Kidney epithelial cell (primary cell): ENCODE measurements at places on chromosomes 13 and 19. TPM values are rescaled to one million over a fixed set of nuclear protein-coding genes. Genes with fewer than 3 reads are reported as not detected.

DNA sequence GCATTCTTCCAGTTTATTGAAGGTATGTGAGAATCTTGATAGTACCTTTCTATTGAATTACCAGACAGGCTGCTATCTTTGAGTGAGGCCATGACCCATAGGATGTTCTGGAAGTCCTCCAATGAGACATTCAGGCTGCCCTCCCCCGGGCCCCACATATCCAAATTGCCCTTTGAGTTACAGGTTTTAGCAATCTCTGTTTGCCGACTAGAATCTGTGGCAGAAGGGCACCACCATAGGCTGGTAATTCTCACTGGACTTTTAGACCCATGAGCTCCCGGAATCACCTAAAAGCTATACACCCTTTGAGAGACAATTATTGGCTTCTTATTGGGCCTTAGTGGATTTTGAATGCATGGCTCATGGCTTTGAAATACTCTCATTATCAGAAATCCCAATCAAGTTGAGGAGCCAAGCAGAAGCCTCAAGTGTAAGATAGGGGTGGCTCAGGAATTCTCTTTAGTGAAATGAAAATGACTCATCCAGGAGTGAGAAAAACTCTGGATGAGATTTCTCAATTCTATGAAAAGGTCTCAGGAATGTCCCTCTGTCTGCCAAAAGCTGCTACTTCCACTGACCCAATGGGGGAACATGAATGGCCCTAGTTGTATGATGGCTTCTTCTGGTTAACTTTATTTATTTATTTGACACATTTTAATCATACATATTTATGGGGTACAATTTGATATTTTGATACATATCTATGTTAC lies 172.1 kb upstream of the CSNK1A1L start:
- DNase-seq = no peak

GRCh38 chr13:61761690-61762089 lies 346.0 kb upstream of the PCDH20 start:
- DNase-seq = no peak

- DNase-seq = no peak
Measured at GRCh38 chr13:53921473-53921872, 892.9 kb downstream of the OLFM4 start.

GRCh38 chr19:48290771-48291488 lies 21.0 kb downstream of the ZNF114 start:
- no peak for DNase-seq

DNA sequence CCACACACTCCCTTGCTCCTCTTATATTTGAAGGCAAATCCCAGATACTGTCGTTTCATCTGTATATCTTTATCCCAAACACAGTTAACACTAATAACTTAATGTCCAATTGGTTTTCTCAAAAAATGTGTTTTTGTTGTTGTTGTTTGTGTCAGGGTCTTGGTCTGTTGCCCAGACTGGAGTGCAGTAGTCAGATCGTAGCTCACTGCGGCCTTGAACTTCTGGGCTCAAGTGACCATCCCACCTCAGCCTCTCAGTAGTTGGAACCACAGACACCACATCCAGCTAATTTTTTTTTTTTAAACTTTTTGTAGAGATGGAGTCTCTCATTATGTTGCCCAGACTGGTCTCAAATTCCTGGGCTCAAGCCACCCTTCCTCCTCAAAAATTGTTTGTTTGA lies 137.7 kb downstream of the PDS5B start:
- no peak for DNase-seq

DNA sequence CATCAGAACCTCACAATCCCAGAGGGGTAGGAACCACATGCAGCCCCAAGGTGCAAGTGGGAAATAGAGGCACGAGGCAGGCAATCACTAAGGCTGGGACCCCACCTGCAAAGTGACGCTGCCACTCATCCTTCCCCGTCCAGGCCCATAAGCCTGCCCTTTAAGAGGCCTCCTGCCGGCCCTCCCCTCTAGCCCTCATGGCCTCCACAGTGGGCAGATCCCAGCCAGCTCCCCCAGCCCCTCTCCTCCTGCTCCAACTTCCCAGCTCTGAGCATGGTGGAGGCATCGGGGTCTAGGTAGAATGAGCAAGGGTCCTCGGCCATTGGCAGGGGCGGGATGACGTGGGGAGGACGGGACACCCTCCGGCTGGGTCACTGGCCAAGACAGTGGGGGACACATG lies 2.7 kb downstream of the ZSCAN18 start:
- DNase-seq = no peak

DNA sequence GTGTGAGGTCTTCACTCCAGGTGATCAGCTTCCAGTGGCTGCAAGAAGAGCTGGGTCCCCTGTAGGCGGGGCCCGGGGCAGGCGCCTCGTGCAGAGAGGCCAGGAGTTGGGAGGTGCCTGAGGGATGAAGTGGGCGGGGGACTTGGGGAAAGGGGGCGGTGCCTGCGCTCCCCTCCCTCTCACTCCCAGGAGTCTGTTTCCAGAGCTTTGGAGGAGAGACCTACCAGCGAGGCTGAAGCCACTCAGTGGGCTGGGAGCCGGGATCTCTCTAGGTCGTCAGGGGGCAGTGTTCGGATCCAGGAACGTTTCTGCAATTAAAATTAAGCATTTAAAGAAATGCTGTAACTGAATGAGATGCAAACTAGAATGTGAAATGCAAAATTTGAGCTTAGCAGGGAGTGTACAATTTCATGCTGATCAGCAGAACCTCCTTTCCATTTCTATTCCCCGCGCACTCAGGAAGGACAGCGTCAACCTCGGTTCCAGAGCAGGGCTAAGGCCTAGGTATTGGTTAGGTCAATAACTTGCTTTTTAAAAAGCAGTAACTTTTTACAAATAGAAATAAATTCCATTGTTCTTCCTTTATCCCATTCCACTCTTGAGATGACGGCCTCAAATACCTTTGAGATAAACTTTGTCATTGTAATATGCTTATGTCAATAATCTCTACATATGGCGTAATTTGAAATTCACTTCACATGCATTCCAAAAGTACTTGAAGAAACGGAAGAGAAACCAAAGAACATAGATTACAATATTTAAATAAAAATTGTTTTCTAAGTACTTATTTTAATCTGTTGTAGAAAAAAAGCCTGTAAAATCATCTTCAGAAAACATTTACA lies 11.6 kb downstream of the ZNF160 start:
- DNase-seq = no peak

DNA sequence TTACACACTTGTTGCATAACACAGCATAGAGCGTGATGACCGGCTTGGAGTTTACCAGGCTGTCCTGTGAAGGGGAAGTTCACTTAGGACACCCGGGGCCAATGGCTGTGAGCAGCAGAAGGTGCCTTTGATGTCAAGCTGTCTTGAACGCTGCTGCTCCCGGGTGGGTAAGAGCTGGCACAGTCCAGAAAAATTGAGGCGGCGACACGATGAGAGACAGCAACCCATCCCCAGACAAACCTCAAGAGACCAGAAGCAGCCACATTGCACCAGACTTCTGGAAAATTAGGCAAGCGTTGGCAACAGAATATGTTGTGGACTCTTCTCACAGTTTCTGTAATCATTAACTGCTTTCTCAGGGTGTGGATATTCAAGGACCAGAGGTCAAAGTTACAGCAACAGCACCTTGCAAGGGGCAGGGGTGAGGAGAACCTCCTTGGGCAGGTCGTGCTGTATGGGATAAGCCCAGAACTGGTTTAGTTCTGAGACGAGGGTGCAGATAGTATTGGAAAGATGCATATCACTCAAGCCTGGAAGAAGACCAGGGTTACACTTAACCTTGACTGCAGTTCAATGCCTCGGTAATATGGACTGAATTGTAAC lies 10.1 kb downstream of the NFILZ start:
- no peak for DNase-seq

- no peak for DNase-seq
Measured at GRCh38 chr13:49439609-49440008, 4.3 kb downstream of the CAB39L start.

- DNase-seq = no peak
Measured at GRCh38 chr13:50441130-50441529, 402.4 kb downstream of the DLEU7 start.

- no peak for DNase-seq
Measured at GRCh38 chr19:7895565-7895964, 7.3 kb downstream of the LRRC8E start.

GRCh38 chr19:28425046-28425931 lies 787.7 kb downstream of the UQCRFS1 start:
- no peak for DNase-seq

DNA sequence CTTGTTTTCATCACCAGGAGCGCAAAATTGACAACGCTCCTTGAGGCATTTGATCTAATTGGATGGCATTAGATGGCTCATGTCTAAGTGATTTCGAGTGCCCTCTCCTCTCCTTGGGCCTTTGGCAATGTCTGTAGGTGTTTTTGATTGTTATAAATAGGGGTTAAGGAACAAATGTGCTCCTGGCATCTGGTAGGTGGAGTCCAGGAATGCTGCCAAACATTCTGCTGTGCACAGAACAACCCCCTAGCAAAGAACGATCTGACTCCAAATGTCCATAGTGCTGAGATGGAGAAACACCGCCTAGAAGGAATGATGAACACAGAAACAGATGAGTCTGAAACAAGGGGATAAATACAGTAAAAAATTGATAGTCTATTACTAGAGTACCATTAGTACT lies 68.0 kb upstream of the C1QTNF9B start:
- DNase-seq = no peak

DNA sequence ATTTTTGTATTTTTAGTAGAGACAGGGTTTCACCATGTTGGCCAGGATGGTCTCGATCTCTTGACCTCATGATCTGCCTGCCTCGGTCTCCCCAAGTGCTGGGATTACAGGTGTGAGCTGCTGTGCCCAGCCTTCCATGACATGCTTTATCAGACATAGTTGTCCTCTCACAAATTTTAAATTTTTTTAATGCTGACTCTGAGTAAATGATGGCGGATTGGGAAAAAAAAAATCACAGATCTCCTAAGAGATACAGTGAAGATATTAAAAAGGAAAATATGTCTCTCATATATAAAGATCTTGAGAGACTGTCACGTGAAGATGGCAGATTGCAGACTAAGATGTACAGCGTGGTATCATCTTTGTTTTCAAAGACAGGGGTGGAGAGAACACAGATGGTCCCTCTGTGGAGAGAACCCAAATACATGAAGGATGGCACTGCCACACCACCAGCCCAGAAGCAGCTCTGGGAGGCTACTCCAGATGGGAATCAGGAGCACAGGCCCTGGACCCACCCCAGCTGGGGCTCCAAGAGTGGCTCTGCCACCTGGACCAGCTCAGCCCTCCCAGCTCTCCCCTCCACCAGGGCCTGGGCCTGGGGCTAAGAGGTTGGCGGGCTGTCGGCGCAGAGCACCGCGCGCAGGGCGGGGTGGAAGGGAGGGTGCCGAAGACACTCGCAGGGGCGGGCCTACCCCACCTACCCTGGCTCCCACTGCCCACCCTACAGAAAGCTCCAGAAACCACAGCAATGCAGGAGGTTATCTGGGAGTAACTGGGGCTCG lies 20.0 kb upstream of the CCNP start:
- DNase-seq = no peak

- DNase-seq = no peak
Measured at GRCh38 chr13:80072231-80072630, 268.7 kb downstream of the SPRY2 start.

- no peak for DNase-seq
Measured at GRCh38 chr13:40598569-40598968, 67.9 kb downstream of the FOXO1 start.

- no peak for DNase-seq
Measured at GRCh38 chr13:67107979-67108378, 122.2 kb downstream of the PCDH9 start.

- DNase-seq = no peak
Measured at GRCh38 chr13:48579165-48579918, 46.5 kb upstream of the RCBTB2 start.

GRCh38 chr19:2290441-2291184 lies 8.6 kb upstream of the PEAK3 start:
- no peak for DNase-seq

GRCh38 chr19:38657633-38658222 lies 10.3 kb downstream of the ACTN4 start:
- DNase-seq = peak; percentile 92

DNA sequence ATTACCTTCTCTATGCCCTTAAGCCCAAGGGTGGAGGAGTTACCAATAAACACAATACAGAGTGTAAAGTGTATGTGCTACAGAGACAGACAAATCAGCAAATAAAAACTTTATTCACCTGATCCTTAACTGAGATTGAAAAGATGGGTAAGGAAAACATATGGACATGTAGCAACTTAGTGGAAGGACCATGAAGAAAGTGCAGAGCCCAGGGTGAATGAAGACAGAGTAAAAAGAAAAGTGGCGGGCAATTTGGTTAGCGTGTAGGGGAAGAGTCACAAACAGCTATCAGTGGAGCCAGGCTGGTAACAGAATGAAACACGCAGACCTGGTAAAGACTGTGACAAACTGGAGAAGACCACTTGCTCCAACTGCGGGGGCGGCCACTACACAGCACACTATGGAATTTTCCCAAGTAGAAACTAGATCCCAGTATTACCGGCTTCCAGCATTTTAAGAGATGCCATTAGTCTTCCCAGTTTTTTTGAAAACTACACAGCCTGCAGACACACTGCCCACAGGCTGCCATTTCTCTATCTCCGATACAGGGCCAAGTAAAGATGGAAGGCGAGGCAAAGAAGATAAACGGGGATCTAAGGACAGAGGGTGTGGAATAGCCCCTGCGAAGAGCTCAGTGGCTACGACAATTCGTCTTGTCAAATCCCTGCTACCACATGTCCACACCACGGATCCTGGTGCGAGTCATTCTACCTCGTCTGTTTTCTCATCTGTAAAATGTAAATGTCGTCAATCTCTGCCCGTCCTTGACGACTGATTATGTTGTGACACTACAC lies 1.2 kb downstream of the UQCRFS1 start:
- no peak for DNase-seq

DNA sequence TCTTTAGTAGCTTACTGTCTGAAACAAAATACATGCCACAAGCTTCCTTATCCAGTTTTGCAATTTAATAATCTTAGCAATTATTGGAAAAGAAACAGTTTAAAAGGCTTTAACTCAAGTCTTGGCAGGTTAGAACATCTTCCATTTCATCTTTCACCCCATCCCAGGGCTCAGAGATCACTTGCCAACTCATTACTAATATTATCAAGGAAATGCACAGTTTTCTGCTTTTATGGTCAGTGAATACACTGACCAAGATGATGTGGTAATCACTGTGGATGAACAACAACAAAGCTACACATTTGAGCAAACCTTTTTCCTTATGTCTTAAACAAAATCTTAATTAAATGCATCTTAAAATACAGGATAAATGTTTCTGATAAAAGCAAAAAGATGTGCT lies 48.0 kb upstream of the ITM2B start:
- no peak for DNase-seq

DNA sequence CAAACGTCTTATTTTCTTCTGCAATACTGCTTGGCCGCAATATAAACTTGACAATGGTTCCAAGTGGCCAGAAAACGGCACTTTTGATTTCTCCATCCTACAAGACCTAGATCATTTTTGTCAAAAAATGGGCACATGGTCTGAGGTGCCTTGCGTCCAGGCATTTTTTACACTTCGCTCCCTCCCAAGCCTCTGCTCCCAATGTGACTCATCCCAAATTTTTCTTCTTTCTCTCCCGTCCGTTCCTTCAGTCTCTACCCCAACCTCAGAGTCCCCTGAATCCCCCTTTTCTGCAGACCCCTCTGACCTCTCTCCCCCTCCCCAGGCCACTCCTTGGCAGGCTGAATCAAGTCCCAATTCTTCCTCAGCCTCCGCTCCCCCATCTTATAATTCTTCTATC lies 14.3 kb upstream of the OR10H1 start:
- DNase-seq = no peak

Gene EDNRB
- 0.21 and 0.75 TPM in 2 replicates for total RNA-seq

Gene SLC25A41
- not detected in 2 replicates for total RNA-seq

Gene GAPDHS
- not detected in 2 replicates for total RNA-seq

Gene UTP14C
- 18.3 and 19.6 TPM in 2 replicates for total RNA-seq

Gene CGB2
- total RNA-seq = 1.9 and 5.1 TPM in 2 replicates

Gene ZNF784
- total RNA-seq = 3.6 and 6.3 TPM in 2 replicates

Gene IGFL2
- not detected in 2 replicates for total RNA-seq

Gene IL11
- 32.1 and 38.7 TPM in 2 replicates for total RNA-seq

Gene ZFP14
- 2.1 and 2.5 TPM in 2 replicates for total RNA-seq

Gene AMER2
- total RNA-seq = 0.04 and 0.27 TPM in 2 replicates

Gene PALM
- total RNA-seq = 42.8 and 49.8 TPM in 2 replicates
